A549 treated with DMSO at 1 μM for 4 hours (cell line): ENCODE measurements at places on chromosomes 11 and 22. TPM values are rescaled to one million over a fixed set of nuclear protein-coding genes. Genes with fewer than 3 reads are reported as not detected.

NUP160 gene
- total RNA-seq, result 27.4 to 35.0 TPM (median 33.0 TPM) in 5 replicates

F2 gene
- total RNA-seq, result 1.9 to 3.1 TPM (median 2.1 TPM) in 5 replicates

SCUBE1 gene
- total RNA-seq, result 0.09 to 0.20 TPM (median 0.15 TPM) in 5 replicates

RIMBP3C gene
- 0.13 to 0.39 TPM (median 0.23 TPM) in 5 replicates for total RNA-seq

TMPRSS5 gene
- total RNA-seq, result 0.09 to 0.14 TPM (median 0.12 TPM) in 5 replicates

NRGN gene
- 5.5 to 11.1 TPM (median 9.1 TPM) in 5 replicates for total RNA-seq

CCND1 gene
- total RNA-seq, result 183 to 237 TPM (median 227 TPM) in 5 replicates

OR8A1 gene
- total RNA-seq, result not detected in 5 replicates

BDNF gene
- total RNA-seq, result 7.2 to 10.3 TPM (median 9.3 TPM) in 5 replicates

IFITM10 gene
- 0.89 to 1.3 TPM (median 0.94 TPM) in 5 replicates for total RNA-seq

GPR83 gene
- 0.03 to 0.16 TPM (median 0.07 TPM) in 5 replicates for total RNA-seq

MRGPRX4 gene
- total RNA-seq, result not detected in 5 replicates

DGAT2 gene
- 1.1 to 3.0 TPM (median 2.1 TPM) in 5 replicates for total RNA-seq

FOSL1 gene
- 176 to 296 TPM (median 205 TPM) in 5 replicates for total RNA-seq

SCGB1D2 gene
- total RNA-seq, result not detected in 5 replicates

MDK gene
- total RNA-seq, result 17.4 to 20.2 TPM (median 18.4 TPM) in 5 replicates

SCGB1C1 gene
- total RNA-seq, result not detected in 5 replicates

CBX6 gene
- 32.7 to 37.6 TPM (median 36.6 TPM) in 5 replicates for total RNA-seq

C2CD2L gene
- total RNA-seq, result 5.2 to 7.0 TPM (median 6.6 TPM) in 5 replicates

SPON1 gene
- not detected in 5 replicates for total RNA-seq

PKNOX2 gene
- 0.02 TPM in 1 of 5 replicates, not detected in the others for total RNA-seq

TRIM22 gene
- total RNA-seq, result 0.42 to 1.0 TPM (median 0.66 TPM) in 5 replicates

DDI1 gene
- not detected in 5 replicates for total RNA-seq

OR52I2 gene
- total RNA-seq, result not detected in 5 replicates

ACR gene
- 0.06 TPM in 2 of 5 replicates, not detected in the others for total RNA-seq

DERL3 gene
- 0.43 to 0.69 TPM (median 0.47 TPM) in 5 replicates for total RNA-seq

DEUP1 gene
- not detected in 5 replicates for total RNA-seq

SLN gene
- total RNA-seq, result 0.45 to 1.9 TPM (median 0.70 TPM) in 5 replicates

APOBEC3B gene
- total RNA-seq, result 28.1 to 32.2 TPM (median 30.9 TPM) in 5 replicates

OR2AT4 gene
- 0.01 TPM in 2 of 5 replicates, not detected in the others for total RNA-seq

RIMBP3B gene
- 0.31 to 0.69 TPM (median 0.50 TPM) in 5 replicates for total RNA-seq
